MCF 10A (cell line): ENCODE measurements at places on chromosomes 2 and 18. TPM values are rescaled to one million over a fixed set of nuclear protein-coding genes. Genes with fewer than 3 reads are reported as not detected.

- no peak overlapping the region for H3K27ac ChIP-seq
- DNase-seq, result no peak
- peaks cover 55% of the 10 kb centered on the region for H3K36me3 ChIP-seq
- no peaks in the 10 kb centered on the region for H3K27me3 ChIP-seq
- H3K4me3 ChIP-seq, result no peak overlapping the region
These were observed 63.4 kb upstream of the CYP20A1 start for GRCh38 chr2:203175371-203175770.

GNAL gene
- 1.6 and 2.3 TPM in 2 replicates for total RNA-seq

CRYGD gene
- not detected in 2 replicates for total RNA-seq

DNA sequence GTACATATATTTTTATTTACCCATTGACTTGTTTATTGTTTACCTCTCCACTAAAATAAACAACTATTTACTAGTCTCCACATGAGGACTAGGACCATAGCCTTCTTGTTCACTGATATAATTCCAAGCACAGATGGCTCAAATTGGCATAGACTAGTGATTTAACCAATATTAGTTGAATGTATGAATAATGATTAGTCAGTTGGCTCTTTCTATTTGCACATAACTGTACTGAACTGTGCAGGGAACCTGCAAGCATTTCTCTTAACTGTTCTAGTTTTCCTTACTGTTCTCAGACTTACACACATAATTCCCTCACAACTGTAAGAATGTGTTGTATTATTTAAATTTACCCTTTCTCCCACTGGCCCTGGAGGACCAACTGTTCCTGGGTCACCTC lies 91.9 kb downstream of the COL3A1 start:
- no peaks in the 10 kb centered on the region for H3K4me1 ChIP-seq
- DNase-seq, result no peak
- H3K27me3 ChIP-seq, result no peaks in the 10 kb centered on the region
- no peak overlapping the region for H3K4me3 ChIP-seq
- peaks cover 12% of the 10 kb centered on the region for H3K36me3 ChIP-seq

CHRNG gene
- total RNA-seq, result not detected in 2 replicates

DNA sequence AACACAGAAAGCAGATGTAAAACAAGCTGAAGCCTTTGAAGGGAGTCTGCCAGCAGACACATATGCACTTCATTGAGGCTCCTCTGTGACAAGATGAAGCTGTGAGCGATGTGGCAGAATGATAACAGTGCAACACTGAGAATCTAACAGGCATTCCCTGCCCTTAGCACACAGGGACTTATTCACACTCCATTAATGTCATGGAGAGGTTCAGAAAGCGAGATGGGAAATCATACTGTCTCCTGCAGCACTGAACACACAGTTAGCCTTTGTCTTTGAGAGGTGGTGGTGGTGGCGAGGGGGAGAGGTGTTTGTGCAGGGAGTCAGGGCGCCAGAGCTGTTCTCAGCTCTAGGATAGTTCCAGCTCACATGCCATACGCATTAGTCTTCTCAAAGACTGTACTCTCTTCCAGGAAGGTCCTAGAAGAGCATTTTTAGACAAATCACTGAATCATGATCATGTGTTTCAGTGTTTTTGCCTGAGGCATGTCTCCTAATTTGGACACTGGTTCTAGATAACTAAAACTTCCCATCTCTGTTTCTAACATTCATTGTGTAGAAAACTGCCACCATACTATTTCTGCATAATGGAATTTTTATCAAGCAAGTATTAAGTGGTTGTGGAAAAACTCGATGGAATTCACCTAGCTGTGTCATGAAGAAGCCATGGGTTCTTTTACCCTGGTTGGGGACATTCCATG lies 93.5 kb upstream of the ITGB6 start:
- H3K27me3 ChIP-seq, result no peaks in the 10 kb centered on the region
- H3K4me3 ChIP-seq, result peak overlapping the region; percentile 29
- DNase-seq, result peak; percentile 81
- H3K27ac ChIP-seq, result peak overlapping the region; percentile 81
- H3K4me1 ChIP-seq, result peaks cover 49% of the 10 kb centered on the region
- H3K36me3 ChIP-seq, result peaks cover 42% of the 10 kb centered on the region

GRCh38 chr18:26741048-26741447 lies 124.5 kb downstream of the AQP4 start:
- H3K36me3 ChIP-seq, result no peaks in the 10 kb centered on the region
- H3K27me3 ChIP-seq, result no peaks in the 10 kb centered on the region
- peaks cover 16% of the 10 kb centered on the region for H3K4me1 ChIP-seq
- DNase-seq, result peak; percentile 35
- H3K27ac ChIP-seq, result no peak overlapping the region
- no peak overlapping the region for H3K4me3 ChIP-seq

ACADL gene
- not detected in 2 replicates for total RNA-seq

DNA sequence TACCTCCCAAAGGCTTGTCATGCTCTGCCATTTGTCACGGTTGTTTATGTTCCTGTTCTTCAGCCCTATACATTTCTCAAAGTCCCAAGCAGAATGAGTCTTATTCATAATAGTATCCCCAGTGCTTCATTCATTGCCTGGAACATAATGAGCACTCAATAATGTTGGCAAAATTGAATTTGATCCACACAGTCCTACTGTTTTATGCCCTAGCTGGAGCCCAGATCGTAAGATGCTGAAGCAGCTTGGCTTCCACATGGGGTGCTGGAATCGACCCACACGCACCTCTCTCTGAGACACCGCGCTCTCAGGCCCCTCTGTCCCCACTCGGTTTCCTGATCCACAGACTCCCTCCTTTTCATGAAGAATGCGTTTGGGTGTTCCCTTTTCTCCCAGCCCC lies 245.5 kb downstream of the MYT1L start:
- H3K36me3 ChIP-seq, result no peaks in the 10 kb centered on the region
- H3K27me3 ChIP-seq, result peaks cover 17% of the 10 kb centered on the region
- no peak overlapping the region for H3K4me3 ChIP-seq
- no peak overlapping the region for H3K27ac ChIP-seq

GRCh38 chr2:102386867-102387541 lies 31.4 kb downstream of the IL18R1 start:
- no peaks in the 10 kb centered on the region for H3K4me1 ChIP-seq
- H3K27me3 ChIP-seq, result no peaks in the 10 kb centered on the region
- no peak overlapping the region for H3K4me3 ChIP-seq
- no peak overlapping the region for H3K27ac ChIP-seq

DNA sequence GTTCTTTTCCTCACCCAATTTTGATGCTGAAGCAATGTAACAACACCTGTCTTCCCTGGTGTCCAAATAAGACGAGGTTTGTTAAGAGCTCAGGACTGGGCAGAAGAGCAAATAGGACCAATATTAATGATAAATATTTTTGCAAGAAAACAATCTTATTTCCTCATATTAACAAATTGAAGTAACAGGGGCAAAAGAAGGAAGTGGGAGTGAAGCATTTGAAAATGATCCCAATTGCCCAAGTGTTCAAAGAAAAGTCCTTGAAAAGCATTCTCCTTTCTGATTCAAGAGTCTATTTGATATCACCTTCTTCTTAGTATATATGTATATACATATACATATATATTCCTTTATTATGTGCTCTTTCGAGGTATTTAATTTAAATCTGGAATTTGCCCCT lies 418.8 kb downstream of the ARHGAP15 start:
- no peak for DNase-seq
- no peaks in the 10 kb centered on the region for H3K27me3 ChIP-seq
- no peaks in the 10 kb centered on the region for H3K36me3 ChIP-seq
- no peak overlapping the region for H3K4me3 ChIP-seq
- no peak overlapping the region for H3K27ac ChIP-seq

ANO7 gene
- 0.14 and 0.15 TPM in 2 replicates for total RNA-seq

- H3K27ac ChIP-seq, result peak overlapping the region; percentile 100
- H3K27me3 ChIP-seq, result no peaks in the 10 kb centered on the region
- H3K4me1 ChIP-seq, result peaks cover 13% of the 10 kb centered on the region
- H3K4me3 ChIP-seq, result peak overlapping the region; percentile 97
- H3K36me3 ChIP-seq, result peaks cover 37% of the 10 kb centered on the region
These were observed 676 bp downstream of the ACTR2 start for GRCh38 chr2:65228263-65228750.

GRCh38 chr2:233686928-233687327 lies 5.2 kb downstream of the UGT1A7 start:
- no peak overlapping the region for H3K4me3 ChIP-seq
- peaks cover 27% of the 10 kb centered on the region for H3K4me1 ChIP-seq
- H3K27me3 ChIP-seq, result no peaks in the 10 kb centered on the region
- no peak for DNase-seq

DNA sequence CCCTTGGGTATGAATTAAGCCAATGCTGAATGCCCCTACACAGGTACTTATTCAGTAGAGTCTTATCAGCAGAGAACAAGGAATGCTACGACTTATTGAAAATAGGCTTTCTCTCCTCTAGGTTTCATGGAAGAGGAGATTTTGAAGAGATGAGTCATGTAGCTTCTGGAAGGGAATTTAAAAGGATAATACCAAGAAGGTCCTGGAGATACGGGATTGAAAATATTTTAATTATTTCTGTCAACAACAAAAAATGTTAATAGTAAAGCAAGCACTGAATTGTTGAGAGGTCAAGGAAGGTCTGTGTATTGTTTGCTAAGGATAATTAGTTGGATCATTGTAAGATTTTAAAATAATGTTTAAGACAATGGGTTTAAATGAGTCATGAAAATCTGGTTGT lies 293.0 kb upstream of the SPHKAP start:
- H3K36me3 ChIP-seq, result no peaks in the 10 kb centered on the region
- H3K4me3 ChIP-seq, result no peak overlapping the region
- no peak overlapping the region for H3K27ac ChIP-seq

EFHD1 gene
- total RNA-seq, result not detected in 2 replicates

- no peak overlapping the region for H3K4me3 ChIP-seq
- no peaks in the 10 kb centered on the region for H3K27me3 ChIP-seq
- no peaks in the 10 kb centered on the region for H3K36me3 ChIP-seq
- no peaks in the 10 kb centered on the region for H3K4me1 ChIP-seq
- no peak overlapping the region for H3K27ac ChIP-seq
- no peak for DNase-seq
These were observed 29.1 kb downstream of the RTP5 start for GRCh38 chr2:241898463-241899270.

SP9 gene
- total RNA-seq, result not detected in 2 replicates
